ENCODE measurements at places on chromosomes 6 and 20.
A peak's percentile ranks its signal among the peaks of the same experiment; 100 is the strongest.

GRCh38 chr6:63652980-63653379 lies 17.4 kb downstream of the PHF3 start:
- DNase-seq, result no peak

- no peak for DNase-seq
These were observed 72.3 kb downstream of the VEGFA start for GRCh38 chr6:43842231-43842794.

DNA sequence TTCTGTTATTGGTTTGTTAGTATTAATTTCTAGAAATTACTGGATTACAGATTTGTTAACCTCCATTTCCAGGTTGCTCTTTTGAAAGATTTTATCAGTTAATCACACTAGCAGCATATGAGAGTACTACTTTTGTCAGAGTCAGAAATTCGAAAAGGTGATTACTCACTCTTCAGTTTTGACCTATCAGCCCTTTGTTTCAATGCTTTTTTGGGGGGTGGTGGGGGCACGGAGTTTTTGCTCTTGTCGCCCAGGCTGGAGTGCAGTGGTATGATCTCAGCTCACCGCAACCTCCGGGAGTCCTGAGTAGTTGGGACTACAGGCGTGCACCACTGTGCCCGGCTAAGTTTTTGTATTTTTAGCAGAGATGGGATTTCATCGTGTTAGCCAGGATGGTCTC lies 149.2 kb downstream of the JARID2 start:
- DNase-seq, result no peak

GRCh38 chr6:30101444-30102413 lies 11.2 kb downstream of the TRIM31 start:
- peak; percentile 93 for DNase-seq

DNA sequence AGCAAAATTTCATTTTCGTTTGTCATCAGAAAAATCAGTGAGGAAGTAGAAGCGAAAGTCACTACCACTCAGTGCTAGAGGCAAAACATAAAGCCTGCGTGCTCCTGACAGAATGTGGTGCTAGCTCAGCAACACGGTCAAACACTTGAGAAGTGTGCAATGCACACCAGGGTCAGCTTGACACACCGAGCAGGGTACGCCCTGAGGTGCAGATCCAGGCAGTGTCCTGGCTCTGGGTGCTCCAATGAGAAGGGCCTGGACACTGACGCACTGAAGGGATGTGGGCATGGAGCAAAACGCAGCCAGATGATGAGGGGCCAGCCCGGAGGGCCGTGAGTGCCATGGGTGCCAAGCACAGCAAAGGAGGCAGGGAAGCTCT lies 5.9 kb downstream of the RNASET2 start:
- DNase-seq, result no peak

GRCh38 chr6:42704251-42704936 lies 18.0 kb downstream of the PRPH2 start:
- no peak for DNase-seq

DNA sequence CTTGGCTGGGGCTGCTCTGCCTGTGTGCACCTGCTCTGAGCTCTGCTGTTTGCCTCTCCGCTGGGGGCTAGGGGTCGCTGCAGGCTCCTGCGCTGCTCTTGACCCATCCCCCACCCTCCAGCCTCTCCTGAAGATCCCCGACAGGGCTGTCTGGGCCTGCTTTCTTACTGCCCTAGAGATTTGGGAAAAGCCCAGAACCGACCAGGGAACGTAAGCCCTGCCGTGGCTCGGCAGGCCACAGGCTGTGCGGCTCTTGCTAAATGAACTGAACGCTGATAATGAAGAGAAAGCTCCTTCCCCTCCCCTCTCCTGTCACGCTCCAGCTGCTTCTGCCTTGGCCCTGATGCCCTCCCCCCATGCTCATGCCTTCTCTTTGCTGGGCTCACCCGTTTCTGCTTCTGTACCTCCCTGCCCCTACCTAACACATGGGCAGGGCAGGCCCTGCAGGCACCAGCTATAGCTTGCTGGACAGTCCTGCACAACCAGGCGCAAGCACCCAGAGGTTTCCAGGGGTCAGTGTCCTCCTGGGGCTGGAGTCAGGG lies 32.0 kb upstream of the PCMTD2 start:
- DNase-seq, result peak; percentile 46

- no peak for DNase-seq
These were observed 12.4 kb downstream of the SIRPA start for GRCh38 chr20:1907586-1907985.

GRCh38 chr6:89297695-89298351 lies 17.3 kb downstream of the GABRR2 start:
- DNase-seq, result peak; percentile 44

- DNase-seq, result no peak
These were observed 5.6 kb upstream of the UQCC2 start for GRCh38 chr6:33716890-33717632.

DNA sequence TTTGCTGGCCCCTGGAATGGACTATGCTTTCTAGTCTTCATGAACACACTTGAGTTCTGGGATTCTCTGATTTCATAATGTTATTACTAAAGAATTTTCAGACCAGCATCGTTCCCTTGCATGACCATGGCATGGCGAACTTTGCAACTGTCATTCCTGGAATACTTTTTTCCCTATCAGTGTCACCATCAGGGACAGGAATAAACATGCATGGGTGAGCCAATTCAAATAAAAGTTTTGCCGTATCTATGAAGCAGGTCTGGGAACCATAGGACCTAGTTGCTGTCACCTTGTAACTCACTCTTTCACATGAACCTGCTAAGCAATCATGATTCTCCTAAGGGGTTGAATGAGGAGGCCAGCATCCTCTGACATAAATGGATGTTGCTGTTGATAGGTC lies 68.2 kb upstream of the AGPAT4 start:
- DNase-seq, result no peak

DNA sequence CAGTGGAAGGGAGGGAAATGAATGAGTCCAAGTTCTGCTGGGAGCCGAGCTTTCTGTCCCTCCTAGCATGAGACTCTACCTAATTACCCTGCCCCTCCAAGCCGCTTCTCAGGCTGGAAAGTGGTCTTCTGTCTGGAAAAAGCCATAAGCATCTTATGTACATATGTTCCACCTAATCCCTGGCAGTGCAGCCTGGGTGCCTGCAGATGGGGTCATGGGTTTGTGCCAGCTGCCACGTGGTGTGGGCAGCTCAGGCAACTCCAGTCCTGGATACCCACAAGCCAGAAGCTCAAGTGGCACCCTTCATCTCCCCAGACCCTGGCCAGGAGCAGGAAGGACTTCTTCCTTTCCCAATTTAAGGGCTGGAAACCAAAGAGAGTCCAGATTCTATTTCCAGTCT lies 253.1 kb downstream of the LY86 start:
- DNase-seq, result no peak

DNA sequence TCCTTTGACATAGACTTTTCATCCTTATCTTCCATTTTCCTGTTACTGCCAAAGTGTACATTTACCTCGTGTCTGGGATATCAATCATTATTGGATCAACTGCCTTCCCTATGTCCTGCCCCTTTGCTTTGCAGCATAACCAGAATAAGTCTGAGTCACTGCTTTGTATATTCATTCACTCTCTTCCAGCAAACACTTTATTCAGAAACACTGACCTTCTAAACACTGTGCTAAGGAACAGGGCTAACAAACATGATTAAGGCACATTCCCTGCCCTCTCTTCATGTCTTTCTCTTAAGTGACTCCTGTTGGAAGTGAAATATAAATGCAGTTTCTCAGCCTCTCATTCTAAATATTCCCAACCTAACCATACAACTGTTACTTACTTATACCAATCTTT lies 66.9 kb downstream of the COL19A1 start:
- DNase-seq, result no peak

DNA sequence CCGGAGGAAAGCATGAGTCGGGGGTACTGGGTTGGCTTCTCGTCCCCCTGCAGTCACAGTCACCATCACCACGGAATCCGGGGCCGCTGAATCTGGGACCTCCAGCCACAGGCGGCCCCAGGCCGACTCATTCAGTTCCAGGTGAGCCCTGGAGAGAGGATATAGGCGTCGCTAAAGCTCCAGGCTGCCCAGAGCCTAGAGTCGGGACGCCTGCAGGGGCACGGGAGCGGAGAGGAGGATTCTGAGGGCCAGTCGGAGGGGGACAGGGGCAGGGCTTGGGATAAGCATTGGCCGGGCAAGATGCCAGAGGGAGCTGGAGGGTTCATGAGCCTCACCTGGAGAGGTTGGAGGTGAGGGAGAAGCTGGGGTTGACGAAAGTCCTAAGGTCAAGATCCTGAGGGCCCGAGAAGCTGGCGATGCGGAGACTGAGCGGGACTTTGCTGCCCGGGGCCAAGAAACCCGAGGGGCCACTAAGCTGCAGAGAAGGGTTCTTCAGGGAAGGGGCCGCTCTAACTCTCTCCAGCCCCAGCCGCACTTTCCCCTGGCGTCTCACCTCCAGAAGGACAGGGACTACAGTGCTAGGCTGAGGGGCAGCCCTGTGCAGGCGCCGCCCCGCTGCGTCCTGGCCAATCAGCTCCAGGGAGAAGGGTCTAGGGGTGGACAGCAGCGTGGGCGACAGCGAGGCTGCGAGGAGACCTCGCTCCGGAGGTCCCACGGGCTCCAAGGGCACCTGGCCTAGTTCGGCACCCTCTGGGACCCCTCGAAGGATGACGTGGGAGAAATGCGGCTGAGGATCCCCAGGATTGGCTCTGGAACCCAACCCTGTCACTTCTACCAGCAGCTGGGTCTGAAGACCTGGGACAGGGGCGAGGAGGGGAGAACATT lies 3.7 kb downstream of the SAPCD1 start:
- no peak for DNase-seq

GRCh38 chr6:159312206-159312605 lies 143.0 kb downstream of the FNDC1 start:
- DNase-seq, result no peak

GRCh38 chr20:40192529-40192928 lies 496.5 kb downstream of the MAFB start:
- DNase-seq, result no peak

GRCh38 chr20:48381353-48382120 lies 446.3 kb downstream of the PREX1 start:
- DNase-seq, result no peak

GRCh38 chr6:122736163-122736562 lies 43.4 kb upstream of the FABP7 start:
- no peak for DNase-seq

- no peak for DNase-seq
These were observed 5.0 kb downstream of the SIM1 start for GRCh38 chr6:100459592-100460184.

- no peak for DNase-seq
These were observed 26.0 kb downstream of the MAS1 start for GRCh38 chr6:159916752-159917151.

GRCh38 chr6:16592223-16592911 lies 168.9 kb downstream of the ATXN1 start:
- DNase-seq, result no peak

DNA sequence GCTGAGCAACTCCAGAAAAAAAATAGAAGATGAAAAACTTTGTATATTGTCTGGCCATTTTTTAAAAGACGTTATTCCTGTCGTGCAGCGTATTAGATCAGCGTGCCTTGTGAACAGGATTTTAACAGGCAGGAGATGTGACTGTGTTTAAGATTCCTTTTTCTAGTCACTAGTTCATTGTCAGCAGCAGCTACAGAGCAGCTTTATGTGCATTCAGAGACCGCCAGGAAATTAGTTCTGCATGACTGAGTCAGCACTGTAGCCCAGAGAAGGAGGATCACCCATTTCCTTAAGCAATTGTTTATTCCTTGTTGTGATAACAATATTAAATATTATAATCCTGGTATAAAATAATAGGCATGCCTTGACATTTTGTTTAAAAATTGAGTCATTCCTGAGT lies 75.4 kb upstream of the ADGRB3 start:
- DNase-seq, result no peak

- DNase-seq, result no peak
These were observed 19.4 kb downstream of the DSTN start for GRCh38 chr20:17589161-17589834.

DNA sequence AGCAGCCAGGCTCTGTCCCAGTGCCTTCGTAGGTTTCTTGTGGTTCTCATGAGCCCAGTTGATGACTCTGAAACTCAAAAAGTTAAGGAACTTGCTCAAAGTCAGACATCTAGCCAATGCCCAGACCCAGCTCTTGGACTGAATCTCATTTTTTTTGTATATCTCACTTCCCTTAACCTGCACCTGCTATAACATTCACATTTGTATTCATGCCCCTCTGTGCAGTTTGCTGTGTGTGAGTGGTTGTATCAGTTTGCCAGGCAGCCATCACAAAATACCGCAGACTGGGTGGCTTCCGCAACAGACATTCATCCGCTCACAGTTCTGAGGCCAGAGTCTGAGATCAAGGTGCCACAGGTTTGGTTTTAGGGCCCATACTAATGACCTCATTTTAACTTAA lies 49.9 kb downstream of the IPCEF1 start:
- no peak for DNase-seq

DNA sequence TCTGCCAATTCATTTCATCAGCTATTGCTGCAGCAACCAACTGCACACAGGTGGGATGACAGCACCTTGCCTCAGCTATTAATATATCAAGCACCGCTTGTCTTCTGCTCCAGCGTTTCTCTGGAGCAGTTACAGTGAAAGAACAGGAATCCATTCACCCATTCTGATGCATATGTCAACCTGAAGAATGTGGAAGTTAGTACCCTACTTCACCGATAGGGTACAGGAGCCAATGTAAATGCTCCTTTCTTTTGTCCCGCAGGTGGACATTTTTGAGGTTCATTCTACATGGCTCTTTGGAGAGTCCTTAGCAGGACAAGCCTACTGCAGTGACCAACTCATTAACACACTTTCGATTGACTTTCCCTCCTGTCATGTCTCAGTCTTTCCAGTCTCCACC lies 139.9 kb upstream of the PRND start:
- DNase-seq, result no peak

Measured in left ventricle myocardium inferior (tissue), 1 donor.